Panc1 (cell line): ENCODE measurements at places on chromosomes 5 and 9.
A peak's percentile ranks its signal among the peaks of the same experiment; 100 is the strongest.

- no peak for DNase-seq
Observed at GRCh38 chr9:125985142-125985997, 238.2 kb downstream of the PBX3 start.

DNA sequence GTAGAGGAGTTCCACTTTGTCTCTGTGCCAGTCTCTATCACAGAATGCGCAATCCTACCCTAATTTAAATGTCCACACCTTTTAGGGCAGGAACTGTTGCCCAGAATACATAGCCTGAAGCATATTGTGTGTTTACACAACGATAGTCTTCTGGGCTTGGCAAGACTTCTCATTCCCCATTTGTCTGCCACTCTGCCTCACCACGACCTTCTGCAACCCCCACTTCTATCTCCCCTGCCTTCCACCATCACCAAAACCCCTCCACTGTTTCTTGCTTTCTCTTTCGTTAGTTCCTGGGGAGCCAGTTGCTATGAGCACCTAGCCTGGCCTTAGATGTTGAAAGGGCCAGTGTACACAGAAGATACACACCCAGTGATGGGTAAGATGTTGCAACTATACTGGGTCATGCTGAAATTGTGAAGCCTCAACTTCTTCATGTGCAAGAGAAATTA lies 883 bp upstream of the RNF145 start:
- no peak for DNase-seq

DNA sequence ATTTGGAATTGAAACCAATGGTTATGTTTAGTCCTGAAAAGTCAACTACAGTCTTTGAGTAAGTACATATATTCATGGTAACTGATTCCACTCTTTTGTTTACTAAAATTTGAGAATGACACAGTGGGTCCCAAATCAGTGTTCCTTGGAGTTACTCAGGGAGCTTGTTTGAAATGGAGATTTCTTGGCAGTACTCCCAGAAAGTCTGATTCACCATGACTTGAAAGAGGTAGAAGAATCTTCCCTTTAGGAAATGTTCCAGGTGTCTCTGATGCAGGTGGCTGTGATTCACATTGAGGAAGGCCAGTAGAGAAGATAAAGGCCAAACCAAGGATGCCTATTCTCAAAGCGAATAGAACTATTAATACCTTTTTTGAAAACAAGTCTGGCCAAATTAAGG lies 1078.3 kb downstream of the CDH12 start:
- peak; percentile 50 for DNase-seq

DNA sequence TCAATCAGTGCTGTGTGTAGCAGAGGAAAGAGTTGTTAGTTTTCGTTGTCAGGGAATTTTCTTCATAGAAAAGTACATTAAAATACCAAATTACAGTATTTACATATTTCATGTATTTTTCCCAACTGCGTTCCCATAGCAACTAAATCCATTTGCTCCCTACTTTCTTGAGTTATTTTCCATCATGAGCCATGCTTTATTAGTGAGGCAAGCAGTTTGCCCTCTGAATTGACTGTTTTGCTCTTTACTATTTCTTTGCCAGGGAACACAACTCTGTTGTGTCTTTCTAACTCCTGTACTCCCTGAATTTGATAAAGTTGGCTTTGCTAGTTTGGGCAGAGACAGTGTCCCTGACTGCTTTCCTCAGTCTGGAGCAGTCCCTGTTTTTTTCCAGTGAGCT lies 276.2 kb upstream of the SLC30A5 start:
- DNase-seq, result no peak

DNA sequence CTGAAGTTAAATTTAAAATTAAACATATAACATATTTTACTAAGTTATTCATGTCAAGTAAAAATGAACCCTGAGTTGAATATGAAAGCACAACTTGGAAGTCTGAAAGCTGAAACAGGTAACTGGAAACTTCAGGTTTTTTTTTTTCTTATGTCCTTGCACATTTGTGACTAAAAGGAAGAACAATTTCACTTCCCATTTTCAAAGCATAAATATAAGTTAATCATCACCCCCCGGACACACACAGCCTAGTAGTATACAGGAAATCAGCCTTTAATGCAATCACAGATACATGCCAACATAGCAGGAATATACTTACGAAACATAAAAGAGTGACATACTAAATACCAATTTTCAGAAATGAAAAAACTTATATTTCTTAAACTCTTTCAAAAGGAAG lies 225.9 kb downstream of the RFX3 start:
- no peak for DNase-seq

DNA sequence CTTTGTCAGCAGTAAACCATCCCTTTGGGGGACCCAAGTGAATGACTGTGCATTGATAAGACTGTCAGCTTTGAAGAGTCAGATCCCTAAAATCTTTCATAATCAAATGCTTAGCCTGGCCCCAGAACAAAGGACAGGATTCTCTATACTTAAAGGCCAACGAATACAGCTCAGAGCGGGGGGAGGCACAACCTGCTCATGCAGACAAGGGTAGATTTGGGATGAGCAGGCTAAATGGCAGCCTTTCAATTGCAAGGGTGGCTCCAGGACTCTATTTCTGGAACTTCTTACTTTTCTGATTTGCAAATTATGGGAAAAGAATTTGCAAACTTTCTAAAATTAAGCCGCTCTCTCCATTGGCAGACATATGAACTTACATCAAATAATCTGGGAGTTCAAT lies 66.4 kb downstream of the ELL2 start:
- no peak for DNase-seq

DNA sequence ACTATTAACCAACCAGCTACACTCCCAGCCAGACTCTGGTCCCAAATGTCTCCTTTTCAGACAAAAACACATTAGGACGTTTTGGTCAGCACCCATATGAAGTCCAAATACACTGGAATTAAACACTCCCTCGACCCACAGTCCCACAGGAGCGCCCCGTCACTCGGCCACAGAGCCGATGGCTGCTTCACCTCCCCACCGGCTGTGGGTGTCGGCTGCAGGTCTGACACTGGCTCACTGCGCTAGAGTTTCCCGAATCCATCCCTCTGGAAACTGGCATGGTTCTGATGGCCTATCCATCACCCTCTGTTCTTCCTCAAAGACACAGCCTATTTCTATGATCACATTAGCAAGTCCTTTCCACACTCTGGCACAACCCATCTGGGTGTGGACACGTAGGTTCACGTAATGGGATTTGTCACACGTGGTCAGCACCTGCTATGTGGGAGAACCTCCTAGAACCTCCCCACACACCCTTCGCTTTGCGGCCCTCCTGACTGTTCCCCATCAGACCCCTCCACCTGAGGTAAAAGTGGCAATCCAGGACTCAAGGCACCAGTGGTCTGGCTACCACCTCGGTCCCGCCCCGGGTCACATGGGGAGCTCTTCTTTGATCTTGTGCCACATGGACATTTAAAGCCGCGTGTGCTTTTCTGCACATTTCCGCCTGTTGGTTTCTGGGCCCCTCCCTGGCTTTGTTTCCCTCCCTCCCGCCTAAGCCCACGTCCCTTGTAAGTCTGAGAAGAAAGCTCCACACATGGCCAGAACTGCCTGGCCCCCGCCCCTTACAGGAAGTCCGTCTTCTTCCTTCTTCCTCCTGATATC lies 131.1 kb upstream of the PHYKPL start:
- DNase-seq, result no peak

- no peak for DNase-seq
Observed at GRCh38 chr5:118551031-118551430, 437.3 kb downstream of the DTWD2 start.

- DNase-seq, result no peak
Observed at GRCh38 chr9:3962971-3963642, 336.8 kb downstream of the GLIS3 start.

GRCh38 chr5:158514319-158514985 lies 585.3 kb downstream of the EBF1 start:
- DNase-seq, result no peak

- no peak for DNase-seq
Observed at GRCh38 chr9:92510747-92511146, 25.0 kb downstream of the ECM2 start.

- no peak for DNase-seq
Observed at GRCh38 chr5:76269932-76270610, 133.0 kb upstream of the IQGAP2 start.

DNA sequence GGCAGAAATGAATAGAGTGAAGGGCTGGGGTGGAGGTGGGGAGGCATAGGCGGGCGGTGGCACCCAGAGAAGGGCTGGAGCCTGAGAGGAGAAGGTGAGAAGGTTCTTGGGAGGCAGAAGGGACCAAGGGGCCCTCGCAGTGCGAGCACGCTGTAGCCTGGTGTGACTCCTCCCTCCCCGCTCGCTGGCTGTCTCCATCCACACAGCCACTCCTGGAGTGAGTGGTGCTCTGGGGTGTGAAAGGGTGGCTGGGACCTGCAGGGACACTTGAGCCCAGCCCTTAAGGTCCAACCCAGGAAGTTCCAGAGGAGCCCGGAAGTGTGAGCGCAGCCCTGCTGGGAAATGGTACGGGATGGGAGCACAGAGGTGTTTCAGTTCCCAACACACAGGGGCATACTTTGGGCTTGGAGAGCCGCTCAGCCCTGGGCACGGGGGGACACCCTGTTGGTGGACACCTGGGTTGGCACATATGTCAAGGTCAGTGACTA lies 9.3 kb upstream of the SCGB3A1 start:
- DNase-seq, result no peak

DNA sequence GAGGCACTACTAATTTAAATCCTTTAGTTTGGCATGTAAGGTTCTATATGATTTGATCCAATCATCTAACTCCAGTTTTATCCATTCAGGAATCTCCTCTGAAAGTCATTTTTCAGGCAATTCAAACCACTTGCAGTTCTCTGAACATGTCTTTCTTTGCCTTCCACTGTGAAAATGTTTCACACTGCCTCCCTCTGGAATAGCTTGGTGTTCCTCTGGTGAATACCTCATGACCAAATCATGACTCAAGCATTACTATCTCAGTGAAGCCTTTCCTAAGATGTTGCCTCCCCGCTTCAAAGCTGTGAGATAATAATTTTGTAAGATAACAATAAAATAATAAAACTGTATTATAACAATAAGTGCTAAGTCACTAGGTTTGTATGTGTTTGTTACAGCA lies 981.1 kb downstream of the DTWD2 start:
- no peak for DNase-seq

- DNase-seq, result no peak
Observed at GRCh38 chr5:31113666-31114350, 79.7 kb upstream of the CDH6 start.

- DNase-seq, result no peak
Observed at GRCh38 chr5:73814233-73814846, 188.3 kb downstream of the ARHGEF28 start.

DNA sequence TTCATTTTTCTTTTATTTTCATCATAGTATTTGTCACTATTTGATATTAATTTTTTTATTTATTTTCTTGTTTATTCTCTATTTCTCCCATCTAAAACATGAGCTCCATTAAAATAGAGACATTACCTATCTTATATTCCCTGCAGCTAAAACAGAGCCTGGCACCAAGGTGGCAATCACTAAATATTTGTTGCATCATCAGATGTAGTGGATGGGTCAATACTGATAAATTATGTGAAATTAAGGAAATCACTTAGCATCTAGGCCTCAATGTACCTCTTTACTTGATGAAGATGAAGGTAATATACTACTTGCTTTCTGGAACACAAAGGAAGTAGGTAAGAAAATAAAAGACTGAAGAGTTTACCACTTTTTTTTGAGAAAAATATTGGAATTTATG lies 24.6 kb downstream of the MFAP3 start:
- no peak for DNase-seq

DNA sequence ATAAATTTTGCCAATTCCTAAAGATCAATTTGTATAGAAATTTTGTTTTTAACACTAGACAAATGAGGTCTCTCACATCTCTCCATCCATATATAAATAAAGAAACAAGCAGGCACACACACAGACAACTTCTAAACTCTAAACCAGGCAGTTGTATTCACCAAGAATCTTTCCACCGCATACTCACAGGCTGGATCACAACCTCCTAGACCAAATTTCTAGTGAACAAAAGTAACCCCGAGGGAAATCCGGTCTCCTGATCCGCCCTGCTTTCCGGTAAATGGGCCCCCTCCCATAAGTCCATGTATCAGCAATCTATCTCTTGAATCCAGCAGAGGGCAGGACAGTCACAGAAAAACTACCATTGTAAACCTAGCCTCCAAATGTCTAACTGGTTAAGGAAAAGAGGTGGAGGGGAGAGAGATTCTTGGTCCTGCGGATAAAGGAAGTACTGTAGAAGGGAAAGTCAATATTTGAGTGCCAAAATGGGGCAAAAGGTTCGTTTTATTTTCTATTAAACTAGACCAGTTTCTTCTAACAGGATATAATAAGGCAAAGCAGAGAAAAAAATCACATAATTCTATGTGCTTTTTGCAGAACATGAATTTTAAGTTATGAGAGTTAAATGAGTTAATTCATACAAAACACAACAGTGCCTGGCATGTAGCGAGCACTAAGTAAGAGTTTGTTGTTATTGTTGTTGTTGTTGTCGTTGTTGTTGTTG lies 4.8 kb upstream of the SMU1 start:
- DNase-seq, result peak; percentile 53

DNA sequence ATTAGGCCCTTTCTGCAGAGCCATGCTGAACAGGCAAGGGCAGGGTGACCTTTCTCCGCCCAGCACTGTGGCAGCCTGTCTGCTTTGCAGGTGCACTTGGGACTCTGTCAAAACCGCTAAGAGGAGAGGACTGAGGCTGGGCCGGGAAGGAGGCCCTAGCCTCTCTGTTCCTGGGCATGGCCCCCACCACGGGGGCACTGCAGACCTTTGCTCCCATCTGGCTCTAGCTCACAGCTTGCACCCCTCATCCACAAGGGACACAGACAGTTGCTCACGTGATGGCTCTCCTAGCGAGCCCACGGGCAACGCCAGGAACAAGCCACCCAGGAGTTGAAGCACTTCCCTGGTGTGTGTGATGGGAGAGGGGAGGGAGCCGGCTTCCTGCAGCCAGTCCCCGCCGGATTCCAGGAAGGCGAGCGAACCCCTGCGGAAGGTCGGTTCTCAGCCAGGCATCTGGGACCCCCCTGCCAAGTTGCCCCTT lies 43.0 kb upstream of the FCN1 start:
- DNase-seq, result no peak

DNA sequence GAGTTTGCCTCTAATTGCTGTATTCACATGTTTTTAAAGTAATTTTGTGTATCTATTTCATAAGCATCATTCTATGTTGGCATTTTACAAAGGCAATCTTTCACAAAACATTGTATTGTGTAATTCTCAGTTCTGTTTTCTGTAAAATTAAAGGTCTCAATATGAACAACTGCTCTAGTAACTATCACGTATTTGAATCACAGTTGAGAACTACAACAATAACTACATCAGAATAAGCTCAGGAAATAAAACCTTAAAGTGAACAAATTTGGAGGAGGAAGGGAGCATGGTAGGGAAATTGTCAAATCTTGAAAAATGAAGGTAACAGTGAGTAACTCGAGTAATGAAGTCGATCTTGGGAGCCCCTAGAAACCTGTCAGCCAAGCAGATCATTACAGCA lies 22.5 kb upstream of the CAMK4 start:
- no peak for DNase-seq

- DNase-seq, result no peak
Observed at GRCh38 chr5:34621277-34622097, 34.6 kb upstream of the RAI14 start.

DNA sequence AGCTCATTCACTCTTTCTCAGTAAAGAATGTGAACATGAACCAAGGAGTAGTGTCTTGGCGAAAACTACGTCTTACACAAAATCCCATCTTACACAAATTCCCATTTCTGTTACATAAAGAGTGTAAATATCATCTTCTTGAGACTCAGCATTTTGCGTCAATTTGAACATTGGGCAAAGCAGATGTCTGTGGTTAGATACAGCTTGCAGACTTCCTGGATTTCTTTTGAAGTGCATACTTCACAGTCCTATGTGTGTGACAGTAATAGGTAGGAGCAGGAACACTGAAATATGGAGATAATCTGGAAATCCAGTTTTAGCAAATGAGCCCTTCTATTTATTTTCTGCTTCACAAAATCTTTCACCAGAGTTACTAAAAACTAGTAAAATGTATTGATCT lies 58.8 kb downstream of the C6 start:
- DNase-seq, result no peak
